ENCODE measurements at places on chromosomes 7 and 10. TPM values are rescaled to one million over a fixed set of nuclear protein-coding genes. Genes with fewer than 3 reads are reported as not detected.
A peak's percentile ranks its signal among the peaks of the same experiment; 100 is the strongest.

- DNase-seq: peak; percentile 82
Measured at GRCh38 chr10:11742009-11742778, at the start of gene ECHDC3. ECHDC3 (plus strand) TSS chr10:11742382; CDS start chr10:11742577, 195 bp downstream.

The TMEM139 gene
- 10.9 TPM for total RNA-seq

- DNase-seq: no peak
Measured at GRCh38 chr7:85412912-85413311, 226.1 kb upstream of the SEMA3D start.

GRCh38 chr7:36129048-36129534 lies 24.0 kb upstream of the EEPD1 start:
- no peak for DNase-seq

- DNase-seq: no peak
Measured at GRCh38 chr7:117229350-117229749, 93.5 kb downstream of the WNT2 start.

GRCh38 chr10:25678666-25679065 lies 255.4 kb upstream of the MYO3A start:
- no peak for DNase-seq

The PTPRN2 gene
- total RNA-seq: 12.7 TPM

DNA sequence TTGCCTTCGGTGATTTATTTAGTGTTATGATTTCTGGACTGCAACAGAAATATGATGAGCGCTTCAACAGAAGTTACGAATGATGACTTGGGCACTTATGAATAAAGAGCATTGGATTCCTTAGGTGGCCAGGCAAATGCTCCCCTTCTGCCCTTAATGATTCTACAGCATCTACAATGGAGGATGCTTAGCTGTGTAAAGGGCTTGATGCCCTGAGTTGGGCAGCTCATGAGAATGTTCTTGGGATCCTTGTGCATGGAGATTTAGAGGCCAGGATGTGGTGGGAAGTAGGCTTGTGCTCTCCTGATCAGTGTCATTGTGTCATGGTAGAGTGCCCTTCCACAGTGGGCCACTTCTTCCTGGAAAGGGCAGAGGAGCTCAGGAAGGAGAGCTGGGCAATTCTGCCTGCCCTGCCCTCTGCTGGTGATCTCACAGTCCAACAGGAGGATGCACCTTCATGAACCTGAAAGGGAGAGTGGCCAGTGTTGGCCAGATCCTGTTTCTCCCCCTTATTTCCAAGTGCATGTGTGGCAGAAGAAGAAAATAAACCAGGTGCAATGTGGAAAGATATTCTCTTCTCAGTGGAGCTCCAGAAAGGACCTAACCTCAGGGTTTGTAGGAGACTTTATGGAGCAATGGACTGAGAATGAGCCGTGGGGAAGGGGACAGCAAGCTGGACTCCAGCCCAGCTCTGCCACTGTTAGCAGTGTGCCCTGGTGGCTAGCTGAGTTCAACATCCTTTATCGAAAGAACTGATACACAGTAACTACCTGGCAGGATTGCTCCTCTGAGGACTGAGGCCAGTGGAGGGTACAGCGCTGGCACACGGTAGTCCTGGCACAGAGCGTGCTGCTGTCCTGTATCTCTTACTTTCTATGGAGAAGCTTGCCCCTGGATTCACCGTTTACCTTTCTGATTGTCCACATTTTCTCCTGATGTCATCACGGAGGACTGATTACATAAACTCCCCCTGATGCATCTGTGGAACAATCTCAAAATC lies 182.9 kb downstream of the BMPER start:
- DNase-seq: no peak

DNA sequence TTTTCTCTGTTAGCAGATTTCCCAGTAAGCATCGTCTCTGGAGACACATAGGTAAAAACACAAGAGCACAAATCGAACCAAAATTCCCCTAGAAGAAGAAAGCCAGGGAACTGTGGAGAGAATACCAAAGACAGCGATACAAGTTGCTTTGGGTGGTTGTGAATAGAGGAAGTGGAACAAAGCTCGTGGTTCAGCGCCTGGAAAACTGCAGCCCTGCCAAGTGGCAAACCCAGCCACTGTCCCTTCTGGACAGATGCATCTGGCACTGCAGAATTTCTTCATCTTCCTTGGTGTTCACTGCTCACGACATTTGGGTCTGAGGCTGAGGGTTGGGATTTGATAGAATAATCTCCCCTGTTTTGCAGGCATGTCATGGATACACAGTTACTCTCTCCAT lies 733.8 kb downstream of the PARD3 start:
- DNase-seq: no peak

The VPS37D gene
- total RNA-seq: 4.5 TPM

The INHBA gene
- total RNA-seq: 40.4 TPM

DNA sequence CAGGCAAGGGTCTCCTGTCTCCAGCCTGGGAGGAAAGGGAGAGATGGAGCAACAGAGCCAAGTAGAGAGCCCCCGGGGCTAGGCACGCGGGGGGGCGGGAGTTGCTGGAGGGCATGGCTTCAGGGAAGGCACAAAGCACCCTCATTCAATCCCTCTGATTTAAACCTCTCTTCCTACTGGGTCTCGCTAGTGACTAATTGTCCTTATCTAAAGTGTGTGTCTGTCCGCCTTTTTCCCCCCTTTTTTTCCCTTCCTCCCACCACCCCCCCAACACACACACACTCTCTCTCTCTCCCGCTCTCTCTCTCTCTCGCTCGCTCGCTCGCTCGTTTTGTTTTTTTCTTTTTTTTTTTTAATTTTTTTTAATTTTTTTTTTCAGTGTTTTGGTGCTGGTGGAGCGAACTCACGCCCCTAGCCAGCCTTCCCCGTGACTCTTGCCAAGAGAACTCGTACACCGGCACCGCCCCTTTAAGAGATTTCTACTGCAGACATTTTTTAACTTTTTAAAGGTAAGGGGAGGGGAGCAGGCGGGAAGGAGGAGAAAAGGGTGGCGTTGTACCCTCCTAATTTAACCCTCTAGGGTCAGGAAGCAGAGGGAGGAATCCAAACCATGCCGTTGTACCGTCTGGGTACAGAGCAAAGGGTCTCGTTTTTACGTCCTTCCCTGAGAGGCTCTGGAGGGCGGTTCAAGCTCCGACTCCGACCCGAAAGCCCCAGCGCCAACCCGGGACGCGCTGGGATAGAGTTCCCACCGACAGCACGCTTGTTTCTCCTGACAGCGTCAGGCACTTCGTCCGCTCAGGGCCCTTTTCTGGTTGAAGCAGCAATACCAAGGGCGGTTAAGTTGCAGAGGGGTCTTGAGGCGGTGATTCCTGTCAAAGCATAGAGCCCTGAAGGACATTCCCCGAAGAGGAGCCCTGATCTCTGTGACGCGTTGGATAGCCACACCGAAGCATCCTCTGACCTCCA lies at the start of gene HPSE2:
Gene HPSE2, minus strand, starts transcription at position 195 of the 969 bp plus-strand sequence.
- no peak for DNase-seq

GRCh38 chr7:157523766-157524421 lies 187.1 kb downstream of the DNAJB6 start:
- DNase-seq: peak; percentile 43

The GDF10 gene
- 14.4 TPM for total RNA-seq

GRCh38 chr7:36072620-36073019 lies 80.4 kb upstream of the EEPD1 start:
- no peak for DNase-seq

The VIPR2 gene
- 2.0 TPM for total RNA-seq

- no peak for DNase-seq
Measured at GRCh38 chr7:136348542-136349192, 371.5 kb upstream of the MTPN start.

The VIM gene
- 4,253 TPM for total RNA-seq

DNA sequence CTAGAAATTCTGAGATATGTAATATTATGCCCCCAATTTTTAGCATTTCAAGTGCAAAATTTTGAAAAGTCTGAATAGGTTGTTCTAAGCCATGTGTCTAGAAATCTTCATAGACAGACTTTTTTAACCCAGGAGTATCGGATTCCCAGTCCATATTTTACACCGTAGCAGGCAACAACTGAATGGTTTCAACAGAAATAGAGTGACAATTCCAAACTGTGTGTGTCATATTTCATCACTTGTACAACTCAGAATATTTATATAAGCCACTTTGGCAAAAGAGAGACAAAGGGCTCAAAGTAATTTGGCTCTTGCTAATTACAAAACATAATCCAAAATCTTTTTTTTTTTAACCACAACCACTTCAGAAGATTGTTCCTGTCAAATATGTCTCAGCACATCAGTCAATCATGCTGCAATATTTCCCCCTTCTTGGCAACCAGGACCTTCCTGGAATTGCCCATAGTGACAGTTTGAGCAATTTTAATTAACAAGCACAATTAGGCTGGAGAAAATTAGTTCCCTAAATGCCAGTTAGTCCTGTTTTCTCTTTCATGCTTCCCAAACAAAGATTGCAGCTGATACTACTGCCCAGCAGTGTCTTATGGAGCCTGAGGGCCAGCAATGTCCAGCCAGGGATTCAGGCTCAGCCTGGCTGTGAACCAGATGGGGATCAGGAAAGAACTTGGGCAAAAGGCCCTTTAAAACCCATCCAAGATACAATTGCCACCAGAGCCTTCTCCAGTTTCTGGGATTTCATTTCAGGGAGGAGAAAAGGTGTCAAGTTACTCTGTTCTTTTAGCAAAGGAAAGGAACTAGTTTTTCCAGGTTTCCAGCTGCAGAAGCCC lies 533.3 kb upstream of the GHITM start:
- DNase-seq: no peak

DNA sequence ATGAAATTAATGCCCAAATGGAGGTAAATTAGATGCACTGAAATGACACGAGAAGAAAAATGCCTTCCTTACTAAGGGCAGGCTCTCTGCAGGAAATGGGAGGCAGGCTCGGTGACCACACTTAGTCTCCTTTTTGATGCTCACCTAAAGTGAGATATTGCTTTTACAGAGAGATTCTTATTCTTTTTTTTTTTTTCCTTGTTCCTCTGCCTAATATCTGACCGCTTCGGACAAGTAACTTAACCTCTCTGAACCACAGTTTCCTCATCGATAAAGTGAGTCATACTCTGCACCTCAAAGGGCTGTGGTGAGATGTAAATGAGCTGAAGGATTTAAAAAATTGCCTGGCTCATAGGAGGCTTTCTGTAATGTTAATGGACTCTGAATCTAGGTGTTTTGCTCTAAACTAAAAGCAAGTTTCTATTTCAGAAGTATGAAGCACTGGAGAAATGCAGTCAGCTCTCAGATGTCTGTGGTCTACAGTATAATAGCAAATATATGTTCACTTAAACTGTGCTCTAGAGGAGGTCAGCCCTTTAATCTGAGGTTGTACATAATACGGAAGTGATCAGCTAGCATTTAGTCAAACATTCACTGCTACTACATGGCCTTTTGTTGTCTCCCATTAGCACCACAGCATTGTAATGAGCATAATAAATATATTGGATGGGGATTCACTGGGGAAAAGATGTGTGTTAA lies 23.2 kb downstream of the NKX2-3 start:
- no peak for DNase-seq

DNA sequence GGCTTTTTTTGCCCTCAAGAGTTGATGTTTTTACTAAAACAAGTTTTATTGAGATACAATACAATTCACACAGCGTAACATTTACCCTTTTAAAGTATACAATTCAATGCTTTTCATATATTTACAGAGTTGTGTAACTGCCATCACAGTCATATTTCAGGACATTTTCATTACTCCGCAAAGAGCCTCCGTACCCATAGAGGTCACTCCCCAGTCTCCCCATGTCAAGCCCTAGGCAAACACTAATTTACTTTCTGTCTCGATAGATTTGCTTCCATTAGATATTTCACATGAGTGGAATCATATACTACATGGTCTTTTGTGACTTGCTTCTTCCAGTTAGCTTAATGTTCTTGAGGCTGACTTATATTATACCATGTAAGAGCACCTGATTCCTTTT lies 183.8 kb downstream of the PRKCQ start:
- no peak for DNase-seq

GRCh38 chr10:43078175-43078985 lies 1.5 kb downstream of the RET start:
- no peak for DNase-seq

DNA sequence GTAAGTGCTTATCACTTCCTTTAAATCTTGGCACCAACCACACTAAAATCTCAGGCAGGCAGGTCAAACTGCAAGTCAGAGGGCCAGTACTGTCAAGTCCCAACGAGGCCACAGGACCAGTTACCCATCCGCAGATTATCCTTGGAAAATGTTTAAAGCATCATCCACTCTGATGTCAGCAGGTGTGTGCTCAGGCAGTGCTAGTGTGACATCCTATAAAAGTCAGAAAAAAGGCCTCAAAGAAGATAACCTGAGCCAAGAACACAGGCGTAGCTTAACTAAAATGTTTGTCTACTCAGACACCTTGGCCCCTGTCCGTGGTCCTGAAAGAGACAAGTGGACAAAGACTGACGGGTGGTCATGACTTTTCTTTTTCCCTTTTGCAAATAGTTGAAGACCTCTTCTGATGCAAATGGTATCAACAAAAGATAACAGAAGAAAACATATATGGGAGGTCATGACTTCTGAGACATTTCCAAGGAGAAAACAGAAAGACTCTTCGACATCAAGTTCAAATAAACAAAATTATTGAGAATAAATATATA lies 309.3 kb downstream of the KCNMA1 start:
- DNase-seq: no peak

DNA sequence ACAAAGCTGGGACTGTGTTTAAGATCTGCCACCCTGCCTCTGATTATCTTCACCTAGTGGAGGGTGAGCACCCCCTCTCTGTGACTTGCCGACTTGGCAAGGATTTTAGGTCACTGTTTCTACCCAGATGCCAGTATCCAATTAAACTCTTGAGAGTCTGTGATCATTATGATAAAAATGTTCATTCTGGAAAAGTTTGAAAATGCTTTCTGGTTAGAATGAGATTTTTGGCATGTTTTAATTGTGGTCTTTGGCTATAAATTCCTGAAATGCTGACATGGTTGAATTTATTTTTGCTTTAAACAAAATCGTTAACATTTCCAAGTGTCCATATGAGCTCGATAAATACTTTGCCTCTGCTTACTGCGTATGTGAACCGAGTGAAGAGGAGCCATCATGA lies 221.4 kb downstream of the BICC1 start:
- no peak for DNase-seq

DNA sequence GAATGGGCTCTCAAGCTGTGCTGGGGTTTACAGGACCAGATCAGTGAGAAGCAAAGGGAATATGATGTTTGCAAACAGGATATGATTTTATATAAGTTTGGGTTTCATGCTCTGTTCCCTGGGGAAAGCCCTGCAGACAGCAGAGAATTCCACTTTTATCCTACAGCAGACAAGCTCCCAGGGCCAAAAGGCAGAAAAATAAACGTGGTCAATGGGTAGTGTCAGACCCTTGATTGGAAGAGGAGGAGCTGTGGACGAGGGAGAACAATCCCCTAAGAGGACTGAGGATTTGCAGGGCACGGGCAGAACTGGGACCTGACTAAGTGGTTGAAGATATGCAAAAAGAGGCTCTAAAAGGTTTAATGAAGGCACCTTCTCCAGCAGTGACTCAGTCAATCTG lies 275.3 kb downstream of the HDAC9 start:
- DNase-seq: no peak
